ENCODE measurements at places on chromosomes 1 and 21.
A peak's percentile ranks its signal among the peaks of the same experiment; 100 is the strongest.

GRCh38 chr1:151888972-151889570 lies 20.2 kb downstream of the THEM4 start:
- DNase-seq = no peak

DNA sequence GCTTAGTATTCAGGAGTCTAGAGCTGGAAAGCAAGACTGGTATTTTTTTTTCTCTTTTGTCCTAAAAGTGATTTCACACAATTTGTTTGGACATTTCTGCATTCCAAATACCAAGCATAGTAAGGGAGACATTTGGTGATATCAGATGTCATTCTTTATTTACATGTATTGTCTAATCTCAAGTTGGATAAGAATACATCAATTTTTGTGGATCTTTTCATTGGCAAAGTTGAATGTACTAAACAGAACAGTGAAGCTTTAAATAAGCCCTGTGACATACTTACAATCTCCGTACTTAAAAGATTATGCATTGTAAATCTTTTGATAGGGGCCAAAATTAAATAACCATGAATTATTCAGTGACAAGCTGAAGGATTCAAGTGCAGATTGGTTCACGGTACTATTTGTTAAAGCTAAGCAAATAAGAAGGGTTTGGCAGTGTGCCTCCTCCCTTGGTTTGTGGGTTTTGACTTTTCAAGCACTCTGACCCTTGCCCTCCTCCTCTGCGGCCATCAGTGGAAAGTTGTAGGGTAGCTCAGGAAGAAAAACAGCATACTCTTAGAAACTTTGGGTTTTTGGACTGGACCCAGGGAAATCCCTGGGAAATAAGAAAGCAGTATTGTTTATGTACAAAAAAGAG lies 663.7 kb downstream of the ADGRL2 start:
- DNase-seq = no peak

GRCh38 chr1:98723574-98723973 lies 62.1 kb downstream of the SNX7 start:
- DNase-seq = no peak

- no peak for DNase-seq
These were observed 11.5 kb downstream of the GPR3 start for GRCh38 chr1:27403931-27404330.

- no peak for DNase-seq
These were observed 279.6 kb downstream of the TM2D1 start for GRCh38 chr1:61445269-61445825.

GRCh38 chr1:224762046-224762445 lies 145.9 kb downstream of the CNIH3 start:
- DNase-seq = no peak

DNA sequence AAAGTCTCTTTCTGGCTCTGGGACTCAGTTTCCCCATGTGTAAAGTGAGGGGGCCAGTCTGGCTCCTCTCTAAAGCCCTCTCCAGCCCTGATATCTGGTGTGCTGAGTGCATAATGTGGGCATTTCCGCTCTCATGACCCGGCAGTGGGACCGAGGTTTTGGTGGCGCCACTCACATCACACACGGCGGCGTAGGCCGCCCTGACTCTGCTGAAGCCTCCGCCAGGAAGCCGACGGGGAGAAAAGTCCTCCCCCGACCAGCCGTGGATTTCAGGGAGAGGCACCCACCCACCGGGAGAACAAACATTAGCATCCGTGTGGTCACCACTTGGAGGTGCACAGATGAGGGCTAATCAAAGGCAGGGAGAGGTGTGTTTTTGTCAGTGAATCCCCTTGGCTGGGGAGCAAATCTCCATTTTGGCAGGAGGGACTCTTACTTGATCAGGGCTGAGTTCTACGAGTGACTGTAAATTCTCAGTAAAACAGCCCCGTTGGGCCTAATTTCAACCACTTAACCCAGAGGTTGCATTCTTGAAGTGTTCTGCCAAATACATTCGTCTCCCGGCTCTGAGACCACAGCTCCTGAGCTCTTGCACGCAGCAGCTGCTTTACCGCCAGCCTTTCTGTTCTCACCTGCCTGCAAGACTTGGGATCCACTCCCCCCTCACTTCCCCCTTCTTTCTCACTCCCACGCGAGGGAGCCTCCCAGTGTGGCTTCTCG lies 118.2 kb downstream of the FOXD2 start:
- no peak for DNase-seq

- no peak for DNase-seq
These were observed 36.8 kb upstream of the RALGPS2 start for GRCh38 chr1:178688244-178688643.

- DNase-seq = no peak
These were observed 333.6 kb downstream of the KCNH1 start for GRCh38 chr1:210800301-210800700.

GRCh38 chr1:219534991-219535390 lies 77.9 kb downstream of the ZC3H11B start:
- no peak for DNase-seq

DNA sequence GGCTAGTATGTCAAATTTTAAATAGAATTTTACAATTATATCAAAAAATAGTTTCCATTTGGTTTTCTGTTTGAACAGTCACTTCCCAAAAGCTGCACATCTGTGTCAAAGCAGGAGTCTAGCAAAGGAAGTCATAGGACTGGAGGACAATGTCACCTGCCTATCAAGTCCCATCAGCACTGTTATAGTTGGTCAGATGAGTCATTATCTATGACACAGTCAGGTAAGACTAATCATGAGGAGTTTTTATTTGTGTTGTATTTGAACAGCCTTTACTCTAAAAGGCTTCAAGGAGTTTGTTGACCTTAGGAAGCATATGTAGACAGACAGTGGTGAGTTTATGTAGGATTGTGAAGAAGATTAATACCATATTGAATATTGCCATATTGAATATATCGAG lies 74.2 kb upstream of the QSOX1 start:
- no peak for DNase-seq

- no peak for DNase-seq
These were observed 1.4 kb upstream of the FDPS start for GRCh38 chr1:155307247-155307740.

DNA sequence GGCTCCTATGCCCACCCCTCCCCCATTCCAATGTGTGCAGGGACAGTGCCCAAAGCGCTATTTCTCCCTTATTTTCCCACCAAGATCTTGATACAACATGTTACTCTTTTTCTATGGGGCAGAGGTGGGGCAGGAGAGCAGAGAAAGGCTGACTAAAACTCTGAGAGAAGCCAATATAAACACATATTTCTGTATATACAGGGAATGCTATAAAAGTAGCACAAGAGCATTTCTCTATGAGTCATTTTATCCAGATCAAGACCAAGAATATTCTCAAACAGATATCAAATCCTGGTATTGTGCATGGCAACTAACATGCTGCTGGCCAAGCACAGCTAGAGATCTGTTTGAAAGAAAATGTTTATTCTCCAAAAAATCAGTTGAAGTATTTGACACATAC lies 7.3 kb downstream of the WDR26 start:
- DNase-seq = no peak

DNA sequence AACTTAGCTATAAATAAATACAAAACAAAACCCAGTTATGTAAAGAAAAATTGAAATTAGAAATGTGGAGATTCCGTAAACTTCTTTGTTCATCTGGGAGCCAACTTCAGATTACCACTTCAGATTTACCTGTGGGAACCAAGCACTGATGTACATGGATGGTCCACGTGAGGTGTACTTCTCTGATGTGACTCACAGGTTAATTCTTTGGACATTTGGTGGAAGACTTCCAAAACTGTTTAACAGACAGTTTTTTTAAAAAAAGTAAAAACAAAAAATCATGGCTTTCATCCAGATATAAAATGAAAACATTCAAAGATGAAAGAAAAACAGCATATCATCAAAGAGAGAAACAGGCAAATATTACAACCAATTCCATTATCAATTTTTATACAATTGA lies 92.0 kb downstream of the MAST2 start:
- no peak for DNase-seq

- peak; percentile 86 for DNase-seq
These were observed 147.6 kb upstream of the CAMK1G start for GRCh38 chr1:209435654-209436566.

DNA sequence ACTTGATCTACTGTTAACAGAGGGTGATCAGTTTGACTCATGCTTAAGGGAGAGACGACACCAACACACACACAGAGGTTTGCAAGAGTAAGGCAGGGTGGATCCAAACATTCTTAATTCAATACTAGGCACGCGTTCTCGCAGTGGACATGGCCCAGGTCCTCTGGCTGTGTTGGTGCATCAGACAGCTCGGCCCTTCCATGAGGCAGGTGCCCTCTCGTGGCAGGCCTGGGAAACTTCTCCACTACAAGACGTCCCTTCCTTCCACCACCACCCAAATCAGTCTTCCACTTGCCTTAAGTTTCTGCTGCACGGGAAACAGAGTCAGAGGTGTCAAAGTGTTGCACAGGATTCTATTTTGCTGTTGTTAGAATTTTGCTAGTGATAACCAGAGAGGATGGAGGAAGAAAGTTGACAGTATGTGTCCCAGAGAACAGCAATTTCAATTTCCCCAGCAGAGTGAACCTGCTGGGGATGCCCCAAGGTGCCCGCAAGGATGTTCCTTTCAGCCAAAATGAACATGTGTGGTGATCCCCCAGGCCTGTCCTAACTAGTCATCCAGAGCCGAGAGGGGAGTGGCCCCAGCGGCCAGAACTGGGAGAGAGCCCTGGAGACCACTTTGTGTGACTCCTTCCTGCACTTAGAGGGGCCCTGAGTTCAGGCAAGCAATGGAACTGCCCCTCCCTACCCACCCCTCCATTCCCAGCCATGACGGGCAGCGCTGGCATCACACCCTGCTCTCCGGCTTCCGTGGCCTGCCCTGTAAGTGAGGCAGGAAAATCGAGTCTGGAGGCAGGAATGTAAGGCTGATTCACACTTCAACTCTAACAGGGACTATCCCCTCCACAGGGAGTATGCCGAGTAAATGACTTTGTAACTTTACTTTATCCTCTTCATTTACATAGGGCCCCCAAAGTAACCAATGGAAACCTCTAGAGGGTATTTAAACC lies 34.8 kb downstream of the MX1 start:
- no peak for DNase-seq
